Effector memory CD8-positive, alpha-beta T cell (primary cell): ENCODE measurements at places on chromosomes 13 and 19.
A peak's percentile ranks its signal among the peaks of the same experiment; 100 is the strongest.

DNA sequence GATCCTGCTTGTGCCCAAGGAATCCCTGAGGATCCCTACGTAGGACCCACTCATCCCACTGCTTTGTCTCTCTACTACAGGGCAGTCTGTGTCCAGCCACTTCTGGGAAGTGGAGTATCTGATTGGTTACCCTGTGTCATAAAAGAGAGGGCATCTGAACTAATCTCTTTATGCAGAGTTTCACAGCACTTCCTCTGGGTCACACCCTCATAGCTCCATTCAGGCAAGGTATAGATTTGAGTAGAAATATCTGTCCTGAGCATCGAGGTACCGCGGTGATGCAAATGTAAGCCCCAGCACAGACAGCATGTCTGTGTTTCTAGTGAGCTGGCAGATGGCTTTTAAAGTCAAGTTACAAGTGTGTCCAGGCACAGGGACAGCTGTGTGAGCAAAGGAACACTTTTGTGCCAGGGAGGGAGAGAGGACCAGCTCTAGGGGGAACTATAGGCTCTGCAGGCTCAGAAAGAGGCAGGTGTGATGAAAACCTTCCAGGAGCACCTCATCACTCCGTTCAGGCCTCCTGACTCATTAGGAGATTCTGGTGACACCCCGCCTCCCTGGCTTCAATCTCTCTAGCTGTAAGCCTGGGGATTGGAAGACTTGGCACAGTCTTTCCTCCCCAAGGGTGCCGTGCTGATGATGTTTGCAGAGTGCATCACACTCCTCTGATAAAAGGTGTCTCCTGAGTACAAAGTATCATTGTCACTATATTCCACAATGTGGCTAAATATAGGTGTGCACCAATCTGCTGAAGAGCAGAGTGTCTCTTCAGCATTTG, 84.3 kb upstream of the UBL3 start:
- H3K27ac ChIP-seq, result peak overlapping the region; percentile 96
- H3K4me3 ChIP-seq, result peak overlapping the region; percentile 97
- no peaks in the 10 kb centered on the region for H3K27me3 ChIP-seq

GRCh38 chr19:55526216-55527196, 10.4 kb downstream of the SBK2 start:
- no peak overlapping the region for H3K27ac ChIP-seq
- no peaks in the 10 kb centered on the region for H3K4me1 ChIP-seq
- H3K4me3 ChIP-seq, result no peak overlapping the region
- no peak for DNase-seq
- H3K27me3 ChIP-seq, result no peaks in the 10 kb centered on the region

- peaks cover 30% of the 10 kb centered on the region for H3K36me3 ChIP-seq
- no peak overlapping the region for H3K27ac ChIP-seq
- H3K4me1 ChIP-seq, result no peaks in the 10 kb centered on the region
- no peak overlapping the region for H3K4me3 ChIP-seq
These were observed 17.1 kb downstream of the UCHL3 start for GRCh38 chr13:75566658-75567057.

DNA sequence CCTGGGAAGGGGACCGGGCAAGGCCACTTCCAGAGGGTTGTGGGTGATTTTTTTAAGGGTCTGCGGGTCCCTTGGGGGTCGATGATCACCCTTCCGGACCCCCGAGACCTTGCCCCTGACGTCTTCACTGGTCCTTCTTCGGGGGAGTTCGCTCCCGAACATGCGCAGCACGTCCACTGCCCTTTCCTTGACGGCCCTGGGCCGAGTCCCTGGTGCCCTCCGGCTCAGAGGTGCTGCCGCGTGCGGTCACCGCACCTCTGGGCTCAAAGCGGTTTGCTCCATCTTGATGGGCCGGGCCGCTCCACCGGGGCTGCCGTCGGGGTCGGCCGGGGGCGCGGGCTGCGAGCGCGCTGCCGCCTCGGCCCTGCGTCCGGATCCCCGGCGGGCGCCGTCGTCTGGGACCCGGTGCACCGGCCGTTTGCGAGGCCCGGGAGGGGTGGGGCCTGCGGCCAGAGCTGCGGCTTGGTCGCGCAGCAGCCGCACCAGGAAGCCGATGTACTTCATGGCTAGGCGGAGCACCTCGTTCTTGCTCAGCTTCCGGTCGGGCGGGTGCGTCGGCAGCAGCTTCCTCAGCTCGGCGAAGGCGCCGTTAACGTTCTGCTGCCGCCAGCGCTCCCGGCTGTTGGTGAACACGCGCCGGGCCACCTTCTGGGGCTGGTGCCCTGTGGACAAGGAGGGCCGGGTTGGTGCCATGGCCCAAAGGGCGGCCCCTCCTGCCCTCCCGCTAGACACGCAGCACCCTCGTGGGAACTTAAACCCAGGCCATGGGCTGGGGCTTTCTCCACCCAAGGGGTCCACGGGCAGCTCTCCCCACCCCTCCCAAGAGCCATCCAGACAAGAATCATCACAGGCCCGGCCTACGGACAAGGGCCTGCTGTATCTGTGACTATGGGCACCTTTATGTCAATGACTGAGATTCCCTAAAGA, 3.3 kb downstream of the LYL1 start:
- DNase-seq, result peak; percentile 72
- H3K4me1 ChIP-seq, result peaks cover 38% of the 10 kb centered on the region
- H3K27me3 ChIP-seq, result peaks cover 36% of the 10 kb centered on the region

GRCh38 chr19:30305346-30306060, 66.7 kb upstream of the ZNF536 start:
- no peak for DNase-seq
- no peak overlapping the region for H3K4me3 ChIP-seq
- no peaks in the 10 kb centered on the region for H3K4me1 ChIP-seq
- no peaks in the 10 kb centered on the region for H3K36me3 ChIP-seq
- no peak overlapping the region for H3K27ac ChIP-seq

DNA sequence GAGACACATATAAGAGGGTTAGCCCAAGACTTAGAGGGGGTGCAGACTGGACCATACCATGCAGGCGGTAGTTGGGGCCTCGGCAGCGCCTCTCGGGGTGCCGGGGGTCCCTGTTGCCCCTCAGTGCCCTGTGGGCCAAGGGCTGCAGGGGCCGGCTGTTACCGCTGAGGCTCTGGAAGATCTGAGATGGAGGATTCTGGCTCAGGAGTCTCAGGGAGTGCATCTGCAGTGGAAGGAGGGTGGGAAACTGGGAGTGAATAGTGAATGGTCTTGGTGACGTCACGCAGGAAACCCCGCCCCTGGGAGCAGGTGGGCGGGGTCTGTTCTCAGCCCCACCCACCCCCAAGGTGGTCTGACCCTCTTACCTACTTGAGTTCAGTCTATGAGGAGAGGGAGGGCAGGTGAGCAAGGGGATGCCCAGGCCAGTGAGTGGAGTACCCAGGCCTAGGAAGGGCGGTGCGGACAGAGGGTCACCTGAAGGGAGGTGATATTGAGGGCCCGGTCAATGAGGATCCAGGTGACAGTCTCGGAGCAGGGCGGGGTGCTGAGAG, 1.7 kb upstream of the DBP start:
- peaks cover 25% of the 10 kb centered on the region for H3K36me3 ChIP-seq
- peak overlapping the region; percentile 98 for H3K4me3 ChIP-seq
- no peaks in the 10 kb centered on the region for H3K27me3 ChIP-seq
- H3K27ac ChIP-seq, result peak overlapping the region; percentile 96
- H3K4me1 ChIP-seq, result peaks cover 33% of the 10 kb centered on the region
- DNase-seq, result no peak

GRCh38 chr19:7391218-7391670, 42.5 kb downstream of the ARHGEF18 start:
- H3K27me3 ChIP-seq, result no peaks in the 10 kb centered on the region
- H3K4me3 ChIP-seq, result no peak overlapping the region
- peaks cover 78% of the 10 kb centered on the region for H3K36me3 ChIP-seq
- DNase-seq, result no peak
- H3K27ac ChIP-seq, result no peak overlapping the region
- H3K4me1 ChIP-seq, result peaks cover 33% of the 10 kb centered on the region

- H3K27me3 ChIP-seq, result peaks cover 7% of the 10 kb centered on the region
- H3K27ac ChIP-seq, result no peak overlapping the region
- no peaks in the 10 kb centered on the region for H3K36me3 ChIP-seq
- no peak for DNase-seq
- peaks cover 2% of the 10 kb centered on the region for H3K4me1 ChIP-seq
These were observed 259.0 kb downstream of the ITGBL1 start for GRCh38 chr13:101711307-101712025.

- no peaks in the 10 kb centered on the region for H3K36me3 ChIP-seq
- H3K27me3 ChIP-seq, result no peaks in the 10 kb centered on the region
- no peak overlapping the region for H3K4me3 ChIP-seq
- H3K4me1 ChIP-seq, result no peaks in the 10 kb centered on the region
These were observed 771.3 kb upstream of the ARGLU1 start for GRCh38 chr13:107339209-107339608.

- no peak for DNase-seq
- no peak overlapping the region for H3K4me3 ChIP-seq
- no peak overlapping the region for H3K27ac ChIP-seq
- H3K4me1 ChIP-seq, result no peaks in the 10 kb centered on the region
- H3K27me3 ChIP-seq, result peaks cover 62% of the 10 kb centered on the region
- no peaks in the 10 kb centered on the region for H3K36me3 ChIP-seq
These were observed 62.3 kb downstream of the KCNC3 start for GRCh38 chr19:50266896-50267295.

DNA sequence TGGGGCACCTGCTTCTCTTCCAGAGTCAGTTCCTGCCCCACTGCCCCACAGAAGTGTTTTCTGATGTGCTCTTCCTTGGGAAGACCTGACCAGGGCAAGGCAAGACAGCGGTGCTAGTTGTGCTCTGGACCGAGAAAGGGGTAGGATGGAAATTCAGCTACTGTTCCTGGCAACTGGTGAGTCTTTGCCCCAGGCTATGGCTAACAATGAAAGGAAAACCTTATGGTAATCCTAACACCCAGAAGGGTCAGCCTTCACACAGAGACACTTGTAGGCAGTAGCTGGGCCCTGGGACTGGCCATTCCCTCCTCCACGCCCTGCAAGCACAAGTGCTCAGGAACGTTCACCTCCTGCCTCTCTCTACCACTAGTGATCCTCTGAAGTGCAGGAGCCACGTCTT, 9.6 kb upstream of the CYSLTR2 start:
- H3K36me3 ChIP-seq, result no peaks in the 10 kb centered on the region
- H3K4me3 ChIP-seq, result no peak overlapping the region

- H3K27me3 ChIP-seq, result peaks cover 66% of the 10 kb centered on the region
- peaks cover 24% of the 10 kb centered on the region for H3K4me1 ChIP-seq
- peaks cover 17% of the 10 kb centered on the region for H3K36me3 ChIP-seq
- peak overlapping the region; percentile 69 for H3K4me3 ChIP-seq
These were observed 8.9 kb downstream of the TSHZ3 start for GRCh38 chr19:31340042-31341025.

DNA sequence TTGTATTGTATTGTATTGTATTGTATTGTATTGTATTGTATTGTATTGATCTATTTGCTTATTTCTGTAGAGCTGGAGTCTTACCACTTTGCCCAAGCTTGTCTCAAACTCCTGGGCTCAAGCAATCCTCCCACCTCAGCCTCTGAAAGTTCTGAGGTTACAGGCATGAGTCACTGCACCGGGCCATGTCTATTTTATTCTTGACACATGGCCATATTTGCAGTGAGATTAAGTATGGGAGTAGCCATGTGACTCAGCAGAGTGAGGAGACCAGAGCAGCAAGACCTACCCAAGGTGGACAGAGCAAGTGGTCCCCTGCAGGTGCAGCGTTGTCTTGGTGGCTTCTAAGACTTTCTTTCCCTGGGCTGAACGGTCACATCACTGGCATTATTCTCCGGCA, 49.1 kb upstream of the UBAC2 start:
- H3K27ac ChIP-seq, result no peak overlapping the region
- no peak overlapping the region for H3K4me3 ChIP-seq
- peaks cover 2% of the 10 kb centered on the region for H3K36me3 ChIP-seq
- H3K27me3 ChIP-seq, result no peaks in the 10 kb centered on the region
- no peak for DNase-seq

GRCh38 chr19:50513746-50514345, at the start of gene ASPDH:
ASPDH (minus strand) TSS chr19:50513913; CDS start chr19:50513823, 90 bp downstream.
- peaks cover 19% of the 10 kb centered on the region for H3K36me3 ChIP-seq
- peak within 1 kb of the TSS; percentile 41 for H3K27ac ChIP-seq
- H3K4me3 ChIP-seq, result no peak within 1 kb of the TSS
- no peak for DNase-seq
- H3K4me1 ChIP-seq, result peaks cover 11% of the 10 kb centered on the region

DNA sequence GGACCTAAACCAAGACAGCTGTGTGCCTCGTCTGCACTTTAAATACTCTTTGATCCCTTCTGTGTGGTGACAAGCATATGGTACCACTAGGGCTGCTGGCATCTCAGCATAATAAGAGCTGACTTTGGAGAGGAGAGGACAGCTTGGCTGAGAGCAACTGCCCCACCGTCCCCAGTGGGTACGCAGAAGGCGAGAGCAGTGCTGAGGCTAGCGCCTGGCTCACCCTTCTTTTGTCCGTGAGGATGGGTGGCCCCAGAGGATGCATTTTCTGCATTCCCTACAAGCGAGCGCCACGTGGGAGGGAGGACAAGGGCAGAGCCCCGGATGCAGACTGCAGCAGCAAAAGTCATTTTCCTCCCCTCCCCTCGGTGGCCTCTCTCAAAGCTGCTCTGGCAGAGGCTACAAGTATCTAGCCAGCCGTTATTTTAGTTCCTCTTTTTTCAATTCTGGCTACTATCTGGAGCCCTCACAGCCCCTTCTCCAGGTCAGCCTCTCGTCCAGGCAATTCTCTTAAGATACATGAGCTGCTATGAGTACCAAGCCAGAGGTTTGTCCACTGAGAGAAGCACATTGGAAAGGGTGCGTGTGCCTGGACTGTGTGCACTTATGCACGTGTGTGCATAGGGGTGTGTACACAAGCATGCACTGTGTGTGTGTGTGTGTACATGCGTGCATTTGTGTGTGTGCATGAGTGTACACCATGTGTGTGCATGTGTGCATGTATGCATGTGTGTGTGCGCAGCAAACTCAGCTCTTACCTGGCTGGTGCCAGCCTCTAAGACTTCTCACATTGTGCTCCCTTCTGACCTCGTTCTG, 51.3 kb downstream of the RAB20 start:
- H3K27ac ChIP-seq, result no peak overlapping the region
- peaks cover 17% of the 10 kb centered on the region for H3K27me3 ChIP-seq
- no peak overlapping the region for H3K4me3 ChIP-seq
- H3K36me3 ChIP-seq, result no peaks in the 10 kb centered on the region
- H3K4me1 ChIP-seq, result peaks cover 2% of the 10 kb centered on the region
- DNase-seq, result no peak
